Fibroblast of skin of scalp (primary cell): ENCODE measurements at places on chromosomes 5 and 9.

- DNase-seq = no peak
Measured at GRCh38 chr9:134986957-134987356, 69.2 kb upstream of the FCN1 start.

DNA sequence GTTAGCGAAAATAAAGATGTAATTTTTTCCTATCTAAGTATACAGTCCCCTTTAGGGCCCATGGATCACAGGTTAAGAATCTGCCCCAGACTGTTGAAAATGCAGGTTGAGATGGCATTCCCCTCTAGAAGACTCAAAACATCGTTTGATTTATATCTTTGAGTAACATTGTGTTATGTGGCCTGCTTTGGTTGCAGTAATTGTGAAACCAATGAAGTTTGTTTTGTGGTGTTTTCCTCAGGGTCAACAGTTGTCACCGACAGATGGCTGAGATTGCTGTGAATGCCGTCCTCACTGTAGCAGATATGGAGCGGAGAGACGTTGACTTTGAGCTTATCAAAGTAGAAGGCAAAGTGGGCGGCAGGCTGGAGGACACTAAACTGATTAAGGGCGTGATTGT is 7.8 kb downstream of the CCT5 start:
- no peak for DNase-seq

DNA sequence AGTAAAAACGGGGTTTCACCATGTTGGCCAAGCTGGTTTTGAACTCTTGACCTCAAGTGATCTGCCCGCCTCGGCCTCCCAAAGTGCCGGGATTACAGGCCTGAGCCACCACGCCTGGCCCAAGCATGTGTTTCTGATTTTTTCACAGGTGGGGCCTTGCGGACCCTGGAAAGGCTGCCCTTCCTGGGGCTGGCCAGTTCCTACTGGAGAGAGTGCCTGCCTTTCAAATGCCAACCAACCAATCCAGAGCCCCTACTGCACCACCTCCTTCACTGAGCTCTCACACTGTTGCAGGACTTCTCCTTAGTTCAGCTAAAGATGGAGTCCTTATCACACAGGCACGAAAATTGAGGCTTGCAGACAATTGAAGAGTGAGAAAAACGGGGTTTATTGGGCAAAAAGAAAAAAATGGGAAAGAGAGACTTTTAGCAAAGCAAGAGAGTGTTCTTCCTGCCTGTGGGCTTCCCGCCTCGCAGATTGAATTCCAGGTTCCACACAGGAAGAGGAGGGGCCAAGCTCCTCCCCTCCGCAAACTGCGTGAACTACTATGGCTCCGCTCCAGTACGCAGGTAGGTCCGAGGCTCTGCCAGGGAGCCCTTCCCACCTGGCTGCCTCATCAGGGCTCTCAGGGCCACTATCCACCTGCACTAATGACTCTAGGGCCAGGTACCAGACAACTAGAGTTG is 8.3 kb upstream of the CMBL start:
- no peak for DNase-seq

- DNase-seq = no peak
Measured at GRCh38 chr9:15612962-15613361, 60.1 kb downstream of the CCDC171 start.

GRCh38 chr5:93600409-93601070 is 17.5 kb downstream of the NR2F1 start:
- DNase-seq = peak; percentile 23

DNA sequence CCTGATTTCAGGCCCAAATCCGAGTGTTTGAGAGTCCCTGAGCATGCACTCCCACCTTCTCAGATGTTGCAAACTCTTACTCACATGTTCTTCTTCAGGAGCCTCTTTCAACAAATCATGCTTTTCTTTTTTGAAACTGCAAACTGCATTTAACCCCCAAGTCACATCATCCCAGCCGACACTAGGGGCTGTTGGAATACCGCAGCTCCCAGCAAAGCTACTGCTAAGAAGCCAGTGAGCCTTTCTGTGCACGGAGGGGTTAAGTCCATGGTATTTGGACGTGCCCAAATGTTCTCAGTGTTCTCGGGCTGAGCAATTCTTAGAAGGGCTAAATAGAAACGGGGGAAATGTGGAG is 282.9 kb downstream of the NFIB start:
- peak; percentile 79 for DNase-seq

- peak; percentile 14 for DNase-seq
Measured at GRCh38 chr5:82719368-82719767, 357.8 kb downstream of the TMEM167A start.

- no peak for DNase-seq
Measured at GRCh38 chr5:99004960-99005359, 76.2 kb upstream of the CHD1 start.

- peak; percentile 94 for DNase-seq
Measured at GRCh38 chr9:136567651-136568287, 21.9 kb upstream of the NOTCH1 start.
